ENCODE measurements at places on chromosomes 5 and 9.

GRCh38 chr9:116541402-116541801 is 145.7 kb upstream of the TRIM32 start:
- DNase-seq = no peak

GRCh38 chr5:66796305-66797292 is 200.4 kb downstream of the MAST4 start:
- no peak for DNase-seq

DNA sequence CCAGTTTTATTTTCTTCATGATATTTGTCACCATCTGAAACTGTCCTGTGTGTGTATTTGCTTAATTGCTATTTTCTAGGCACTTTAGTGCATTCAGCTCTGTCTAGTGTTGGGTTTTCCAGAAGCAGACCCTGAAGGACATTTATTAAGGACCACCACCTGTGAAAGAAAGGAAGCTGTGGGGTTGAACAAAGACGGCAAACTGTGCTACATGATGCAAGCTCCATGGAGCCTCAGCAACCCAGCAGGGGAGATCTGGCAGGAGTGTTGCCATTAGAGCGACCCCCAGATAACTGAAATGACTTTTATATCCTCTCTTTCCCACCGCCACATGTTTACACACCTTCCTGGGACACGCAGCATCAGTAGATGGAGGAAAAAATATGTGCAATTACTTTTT is 125.5 kb downstream of the GABRB2 start:
- DNase-seq = no peak

DNA sequence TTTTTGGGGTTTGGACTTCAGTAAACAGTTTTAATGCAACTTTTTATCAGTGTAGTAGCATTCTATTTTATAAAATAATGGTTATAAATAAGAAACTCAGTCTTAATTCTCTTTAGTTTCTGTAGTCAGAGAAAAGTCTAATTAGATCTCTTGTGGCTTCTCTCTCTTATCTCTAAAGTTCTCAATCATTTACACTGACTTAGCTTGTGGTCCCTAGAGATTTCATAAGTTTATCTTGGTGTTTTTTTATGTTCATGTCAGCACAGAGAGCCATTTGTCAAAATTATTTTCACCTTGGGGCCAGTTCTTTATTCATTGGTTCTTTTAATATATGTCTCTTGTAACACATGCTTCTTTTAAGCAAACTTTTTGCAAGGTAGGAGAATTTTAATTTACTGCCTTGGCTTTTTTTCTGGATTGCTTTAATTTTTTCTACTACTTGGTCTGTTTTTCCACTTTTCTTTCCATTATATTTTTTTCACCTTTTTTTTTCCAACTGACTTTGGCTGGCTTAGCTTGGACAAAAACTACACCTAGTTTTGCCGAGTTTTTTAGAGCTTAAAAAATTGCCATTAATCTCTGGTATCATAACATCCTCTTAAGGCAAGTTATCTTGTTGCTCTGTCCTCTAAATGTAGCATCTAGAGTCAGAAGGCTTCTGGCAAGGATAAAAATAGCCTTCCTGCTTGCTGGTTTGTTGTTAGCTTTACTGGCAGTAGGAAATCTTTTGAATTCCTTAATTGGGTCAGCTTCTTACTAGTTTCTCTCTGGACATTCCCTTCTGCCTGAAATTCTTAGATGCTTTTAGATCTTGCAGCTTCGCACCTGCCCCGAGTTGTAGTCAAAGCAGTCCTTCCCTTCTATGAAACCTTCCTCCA is 35.3 kb downstream of the CPEB4 start:
- DNase-seq = no peak

- no peak for DNase-seq
Observed at GRCh38 chr5:120614531-120615180, 150.6 kb downstream of the PRR16 start.

GRCh38 chr5:124627815-124628595 is 118.4 kb downstream of the ZNF608 start:
- no peak for DNase-seq

DNA sequence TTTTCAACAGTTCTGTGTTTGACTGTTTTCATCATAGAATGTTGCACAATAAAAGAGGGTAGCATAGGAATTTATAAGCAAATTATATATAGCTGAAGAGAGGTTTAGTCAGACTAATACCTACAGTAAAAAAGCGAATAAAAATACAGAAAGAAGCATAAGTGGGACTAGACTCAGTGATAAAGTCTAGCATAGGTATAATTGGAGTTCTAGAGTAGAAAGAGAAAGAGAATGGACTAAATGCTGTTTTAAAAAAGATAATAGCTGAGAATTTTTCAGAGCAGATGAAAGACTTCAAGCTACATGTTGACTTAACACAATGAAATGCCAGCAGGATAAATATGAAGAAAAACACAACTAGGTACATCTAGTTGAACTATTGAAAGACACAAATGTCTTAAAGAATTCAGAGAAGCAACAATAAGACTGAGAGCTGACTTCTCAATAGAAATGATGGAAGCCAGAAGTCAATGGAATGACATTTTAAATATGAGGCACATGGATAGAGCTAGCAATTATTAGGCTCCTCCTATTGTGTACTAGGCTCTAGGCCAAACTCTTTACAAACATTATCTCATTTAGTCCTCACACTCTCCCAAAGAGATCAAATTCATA is 573.9 kb downstream of the ZNF608 start:
- DNase-seq = no peak

- DNase-seq = no peak
Observed at GRCh38 chr5:148465381-148466235, 81.8 kb downstream of the FBXO38 start.

- DNase-seq = no peak
Observed at GRCh38 chr5:107516452-107517184, 154.1 kb downstream of the EFNA5 start.

GRCh38 chr5:80093796-80094195 is 58.6 kb downstream of the THBS4 start:
- DNase-seq = no peak

- DNase-seq = no peak
Observed at GRCh38 chr5:174789596-174789995, 65.2 kb downstream of the MSX2 start.

GRCh38 chr5:173155912-173156311 is 11.6 kb downstream of the BNIP1 start:
- no peak for DNase-seq

- DNase-seq = peak; percentile 12
Observed at GRCh38 chr9:138103111-138103848, 225.7 kb downstream of the CACNA1B start.

GRCh38 chr9:2872250-2872930 is 28.5 kb upstream of the PUM3 start:
- no peak for DNase-seq

DNA sequence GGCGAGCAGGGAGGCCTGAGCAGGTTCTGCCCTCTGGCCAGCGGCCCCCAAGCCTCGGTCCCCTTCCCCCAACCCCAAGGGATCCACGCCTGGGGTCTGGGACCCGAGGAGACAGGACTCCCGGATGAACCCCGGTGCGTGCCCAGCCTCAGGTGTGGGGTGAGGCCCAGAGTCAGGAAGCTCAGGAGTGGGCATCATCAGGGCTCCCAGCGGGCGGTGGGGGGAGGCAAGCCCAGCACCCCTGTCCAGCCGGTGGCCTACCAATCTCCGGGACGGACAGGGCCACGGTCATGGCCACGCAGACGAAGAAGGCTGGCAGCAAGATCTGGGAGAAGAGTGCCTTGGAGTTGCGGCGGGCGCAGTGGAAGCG is 14.5 kb downstream of the ABCA2 start:
- DNase-seq = no peak

Data from GM13977 (cell line).